ENCODE measurements at places on chromosomes 4 and X.

- no peak for DNase-seq
These were observed 129.7 kb upstream of the SLC4A4 start for GRCh38 chr4:71209161-71209560.

GRCh38 chrX:8897259-8897658, 96.1 kb upstream of the FAM9A start:
- DNase-seq, result no peak

DNA sequence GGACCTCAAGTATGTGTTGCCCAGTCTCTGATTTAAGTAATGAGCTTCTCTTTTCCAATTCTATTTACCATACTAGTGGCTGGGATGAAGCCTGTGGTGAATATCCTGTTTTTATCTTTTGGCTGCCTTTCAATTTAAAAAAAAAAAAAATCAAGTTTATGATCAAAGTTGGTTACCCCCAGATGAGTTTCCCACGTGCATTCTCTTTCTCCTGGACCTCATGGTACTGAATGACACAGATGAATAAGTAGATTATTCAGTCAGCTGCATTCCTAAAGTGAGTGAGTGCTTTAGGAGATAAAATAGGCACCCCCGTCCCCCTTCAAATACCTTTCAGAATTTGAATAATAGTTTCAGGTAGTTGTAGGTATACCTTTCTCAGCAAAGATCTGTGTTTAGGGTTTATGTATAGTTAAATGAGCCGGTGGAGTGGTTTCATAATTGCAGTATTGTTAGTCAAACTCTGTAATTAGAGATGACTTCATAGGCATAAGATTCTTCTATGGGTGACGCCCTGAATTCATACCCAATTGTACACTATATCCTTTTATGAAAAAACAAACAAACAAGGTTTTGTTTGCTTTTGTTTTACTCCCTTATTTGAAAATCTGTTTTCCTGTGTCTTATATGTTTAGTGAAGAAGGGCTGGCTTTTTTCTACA, 41.9 kb downstream of the PLS3 start:
- no peak for DNase-seq

DNA sequence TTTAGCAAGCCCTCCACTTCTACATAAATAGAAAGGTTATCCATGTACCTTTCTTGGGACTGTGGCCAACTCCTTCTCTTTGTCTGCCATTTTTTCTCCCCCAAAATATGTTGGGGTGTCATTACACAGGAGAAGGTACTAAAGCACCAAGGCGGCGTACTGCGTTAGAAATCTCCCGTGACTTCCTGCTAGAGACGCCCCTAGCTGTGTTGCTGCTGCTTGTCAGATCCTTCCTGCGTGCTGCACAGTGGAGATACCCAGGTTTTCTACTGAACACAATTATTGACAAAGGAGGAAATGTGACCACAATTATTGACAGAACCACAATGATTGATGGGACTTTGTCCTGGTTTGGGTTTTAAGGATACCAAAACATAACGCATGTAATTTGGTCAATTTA, 97.7 kb downstream of the EFHC2 start:
- no peak for DNase-seq

DNA sequence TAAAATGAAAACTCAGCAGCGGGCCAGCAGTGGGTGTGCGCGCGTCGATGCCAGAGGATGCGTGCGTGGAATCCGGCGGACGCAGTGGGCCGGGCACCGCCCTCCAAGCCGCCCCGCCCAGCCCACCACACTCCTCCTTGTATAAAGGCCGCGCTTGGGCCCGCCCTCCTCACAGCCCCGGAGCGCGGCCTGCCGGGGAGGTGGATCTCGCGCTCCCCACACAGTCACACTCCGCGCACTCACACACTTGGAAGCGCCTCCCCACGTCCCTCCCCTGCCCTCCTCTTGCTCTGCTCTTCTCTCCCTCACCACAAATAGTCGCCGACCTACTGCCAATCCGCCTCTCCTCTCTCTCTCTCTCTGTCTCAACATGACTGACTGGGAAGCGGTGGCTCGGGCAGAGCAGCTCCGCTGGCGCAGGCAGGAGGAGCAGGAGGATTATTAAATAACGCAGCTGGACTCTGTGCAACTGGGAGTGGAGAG, at the start of gene CCSER1:
CCSER1 (plus strand) TSS at position 172 of the 483 bp plus-strand sequence.
- peak; percentile 63 for DNase-seq

GRCh38 chrX:125132274-125132673, 187.4 kb upstream of the TEX13C start:
- no peak for DNase-seq

DNA sequence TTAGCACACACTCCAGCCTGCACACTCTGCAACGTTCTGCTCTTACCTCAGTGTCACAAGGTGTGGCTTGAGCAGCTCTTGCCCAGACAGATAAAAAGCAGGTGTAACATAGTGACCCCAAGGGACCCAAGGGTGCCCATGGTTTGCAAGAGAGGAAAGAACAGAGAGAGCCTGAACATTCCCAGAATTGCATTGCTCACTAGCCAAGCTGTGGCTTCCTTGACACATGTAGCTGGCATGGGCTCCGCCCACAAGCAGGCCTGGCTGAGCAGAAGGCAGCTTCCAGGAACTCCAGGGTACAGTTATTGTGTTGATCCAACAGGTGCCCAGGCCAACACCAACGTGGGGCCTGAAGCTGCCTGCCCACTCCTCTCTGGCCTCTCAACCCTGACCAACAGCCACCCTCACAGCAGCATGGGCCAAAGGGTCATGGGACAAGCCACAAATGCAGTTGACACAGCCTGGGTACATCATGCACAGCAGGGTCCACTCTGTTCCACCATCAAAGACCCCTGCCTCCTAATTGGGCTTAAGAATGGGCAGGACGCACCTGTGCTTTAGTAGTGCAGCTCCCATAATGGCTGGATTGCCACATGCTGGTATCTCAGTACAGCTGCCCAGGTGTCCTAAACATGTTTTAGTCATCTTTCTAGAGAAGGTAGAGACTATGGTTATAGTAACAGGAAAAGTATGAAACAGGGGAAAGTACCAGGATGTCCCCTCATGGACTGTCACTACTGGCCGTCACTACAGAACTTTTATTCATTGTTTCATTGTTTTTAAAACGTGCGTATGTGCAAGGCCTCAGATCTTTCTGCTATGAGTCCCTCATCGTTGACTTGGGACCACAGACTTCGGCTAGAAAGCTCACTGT, 73.7 kb upstream of the ACSL1 start:
- DNase-seq, result no peak

DNA sequence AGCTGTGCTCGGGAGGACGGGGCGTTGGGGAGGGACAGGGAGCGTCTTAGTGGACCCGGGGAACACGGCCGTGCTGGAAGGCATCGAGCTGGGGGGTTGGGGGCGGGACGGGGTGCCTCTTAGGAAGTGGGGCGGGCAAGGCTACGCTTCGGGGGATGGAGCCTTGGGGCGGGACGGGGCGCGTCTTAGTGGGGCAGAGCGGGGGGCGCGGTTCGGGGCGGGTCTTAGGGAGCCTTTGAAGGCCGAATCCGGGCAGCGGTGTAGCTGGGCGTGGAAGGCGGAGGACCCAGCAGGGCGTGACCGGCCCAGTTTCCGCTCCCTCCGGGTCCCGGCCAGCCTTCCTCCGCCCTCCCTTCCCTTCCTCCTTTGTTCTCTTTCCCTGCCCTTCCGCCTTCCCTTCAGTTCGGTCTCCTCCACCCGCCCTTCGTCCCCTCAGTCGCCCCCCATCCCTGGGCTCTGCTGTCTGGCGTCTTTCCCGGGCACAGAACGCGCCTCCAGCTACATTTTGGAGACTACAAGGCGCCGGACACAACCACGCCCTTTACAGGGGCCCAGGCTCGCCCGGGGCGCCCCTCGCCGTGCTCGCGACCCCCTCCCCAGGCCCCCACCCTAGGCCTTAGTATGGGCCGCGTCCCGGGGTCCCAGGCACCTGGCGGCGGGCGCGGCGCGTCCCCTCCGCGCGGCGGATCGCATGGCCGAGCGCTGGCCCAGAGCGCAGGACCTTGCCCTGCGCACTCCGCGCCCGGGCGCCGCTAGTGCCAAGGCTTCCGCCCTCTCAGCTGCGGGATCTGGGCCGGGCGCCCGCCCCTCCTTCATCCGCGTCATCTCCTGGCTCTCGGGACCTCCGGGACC, at the start of gene ARSD:
ARSD (minus strand) TSS at position 757 of the 852 bp plus-strand sequence; CDS start at position 693, 64 bp downstream.
- no peak for DNase-seq

DNA sequence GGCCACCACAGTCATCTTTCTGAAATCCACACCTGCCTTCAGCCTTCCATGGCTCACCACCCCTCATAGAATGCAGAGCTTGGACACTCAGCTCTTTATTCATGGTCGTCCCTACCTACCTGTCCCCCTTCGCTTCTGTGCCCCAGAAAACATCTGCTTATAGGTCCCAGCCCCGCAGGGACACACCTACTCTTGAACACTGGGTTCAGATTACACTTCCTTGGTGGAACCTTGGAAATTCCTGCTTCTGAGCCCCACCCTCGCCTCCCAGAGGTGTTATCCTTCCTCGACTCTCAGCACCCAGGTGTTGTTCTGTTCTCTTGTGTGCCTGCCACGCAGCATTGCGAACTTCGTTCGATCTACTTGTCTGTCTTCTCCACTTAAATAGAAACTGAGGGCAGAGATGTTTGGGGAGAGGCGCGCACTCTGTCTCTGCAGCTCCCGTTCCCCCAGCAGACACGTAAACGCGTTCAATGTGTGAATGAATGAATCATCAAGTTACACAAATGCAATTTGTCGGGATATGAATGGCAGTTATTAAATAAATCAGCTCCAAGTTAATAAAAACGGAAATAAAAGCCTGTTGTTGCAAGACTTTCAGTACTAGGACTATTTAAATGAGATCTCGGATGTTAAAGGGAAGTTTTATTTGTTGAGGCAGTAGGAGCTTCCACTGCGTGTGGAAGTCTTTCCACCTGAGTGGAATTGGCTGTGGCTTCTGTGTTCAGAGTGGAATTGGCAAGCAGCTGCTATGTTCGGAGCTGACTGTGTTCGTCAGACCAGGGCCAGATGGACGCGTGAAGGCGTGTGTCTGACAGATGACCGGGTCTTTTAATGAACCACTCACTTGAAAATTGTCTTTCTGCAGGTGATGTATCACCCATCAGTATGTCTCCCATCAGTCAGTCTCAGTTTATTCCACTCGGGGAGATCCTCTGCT, 95.6 kb downstream of the STOX2 start:
- no peak for DNase-seq

- DNase-seq, result no peak
These were observed 11.2 kb downstream of the CHST7 start for GRCh38 chrX:46584736-46585135.

GRCh38 chr4:105551965-105552746, at the start of gene ARHGEF38:
TSS of gene ARHGEF38 (plus strand) at chr4:105552620. CDS start at chr4:105552766, 146 bp downstream.
- peak; percentile 60 for DNase-seq

GRCh38 chr4:123568936-123569335, 172.3 kb downstream of the SPRY1 start:
- DNase-seq, result no peak

DNA sequence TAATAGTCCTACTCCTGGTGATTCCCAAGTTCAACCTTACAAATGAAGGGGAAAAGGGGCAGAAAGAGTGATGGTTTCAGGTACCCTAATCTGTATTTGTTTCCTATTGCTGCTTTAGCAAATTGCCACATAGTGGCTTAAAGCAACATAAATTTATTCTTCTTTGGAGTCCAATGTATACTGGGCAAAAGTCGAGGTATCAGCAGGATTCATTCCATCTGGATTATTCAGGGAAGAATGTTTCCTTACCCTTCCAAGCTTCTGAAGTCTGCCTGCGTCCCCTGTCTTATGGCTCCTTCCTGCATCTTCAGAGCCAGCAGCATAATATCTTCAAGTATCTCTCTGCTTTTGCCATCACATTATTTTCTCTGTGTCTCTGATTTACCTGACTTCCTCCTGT, 10.3 kb upstream of the BST1 start:
- DNase-seq, result no peak

DNA sequence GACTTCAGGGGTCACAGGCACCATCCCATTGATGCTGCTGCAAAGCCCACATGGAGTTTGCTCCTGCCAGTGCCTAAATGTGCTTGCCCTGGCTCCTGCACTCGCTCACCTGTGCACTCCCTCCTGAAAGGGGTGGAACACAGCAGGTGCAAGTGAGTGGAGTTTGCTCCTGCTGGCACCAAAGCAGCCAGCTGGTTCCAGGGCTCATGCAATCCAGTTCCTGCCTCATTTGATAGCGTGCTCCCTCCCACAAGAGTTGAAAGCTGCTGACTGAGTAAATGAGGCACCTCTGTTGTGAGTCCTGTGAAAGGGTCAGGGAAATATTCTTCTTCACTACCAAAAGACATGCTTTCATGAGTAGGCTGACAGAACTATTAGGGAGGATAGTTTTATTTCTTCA, 30.5 kb downstream of the CXCL8 start:
- no peak for DNase-seq

DNA sequence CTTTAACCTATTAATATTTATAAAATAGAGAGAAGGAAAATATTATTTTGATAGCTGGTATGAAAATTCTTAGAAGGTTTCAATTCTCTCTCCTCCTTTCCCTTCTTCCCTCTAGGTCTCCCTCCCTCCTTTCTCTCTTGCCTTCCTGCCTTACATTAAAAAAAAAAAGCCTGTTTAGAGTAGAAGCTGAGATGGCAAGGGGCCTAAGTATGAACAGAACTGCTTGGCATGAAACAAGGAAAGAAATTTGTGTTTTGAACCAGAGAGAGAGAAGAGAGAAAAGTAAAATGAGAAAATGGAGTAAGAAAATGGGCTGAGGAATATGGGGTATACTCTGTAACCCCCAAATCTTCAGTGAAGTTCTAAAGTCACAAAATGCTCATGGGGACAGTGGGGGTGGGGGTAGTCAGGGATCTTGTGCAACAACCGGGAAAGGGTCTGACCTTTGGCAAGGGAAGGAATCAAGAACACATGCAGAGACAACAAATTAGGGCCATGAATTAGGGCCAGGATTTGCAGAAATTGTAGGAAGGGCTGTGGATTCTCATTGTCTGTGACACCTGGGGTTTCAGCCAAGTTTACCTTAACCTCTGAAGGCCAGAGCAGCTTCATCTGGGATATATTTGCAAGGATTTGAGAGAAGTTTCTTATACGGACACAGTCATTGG, 30.6 kb downstream of the SUPT20HL2 start:
- DNase-seq, result no peak

- peak; percentile 49 for DNase-seq
These were observed 25.1 kb downstream of the XIAP start for GRCh38 chrX:123884809-123885408.

GRCh38 chrX:44274096-44274495, 69.4 kb downstream of the EFHC2 start:
- DNase-seq, result no peak

All from NCI-H1436 treated with DMSO at 0.1 percent for 48 hours (cell line).